Activated CD4-positive, CD25-positive, alpha-beta regulatory T cell treated with anti-CD3 and anti-CD28 coated beads, Interleukin-2, amount 50 U/mL, for 16 hours (primary cell): ENCODE measurements at places on chromosomes 16 and 17.

DNA sequence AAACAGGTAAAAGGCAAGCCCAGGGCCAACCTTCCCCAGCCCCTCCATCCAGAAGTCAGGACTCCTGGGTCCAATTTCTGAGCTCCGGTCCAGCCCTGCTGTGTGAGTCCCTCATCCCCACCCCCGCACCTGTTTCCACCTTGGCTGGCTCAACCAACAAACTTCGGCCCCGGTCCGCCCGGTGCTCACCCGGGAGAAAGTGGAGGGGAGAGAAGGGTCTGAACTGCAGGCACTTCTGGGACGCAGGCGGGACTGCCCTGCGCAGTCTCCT is 541 bp downstream of the RHBDF2 start:
- DNase-seq = no peak

DNA sequence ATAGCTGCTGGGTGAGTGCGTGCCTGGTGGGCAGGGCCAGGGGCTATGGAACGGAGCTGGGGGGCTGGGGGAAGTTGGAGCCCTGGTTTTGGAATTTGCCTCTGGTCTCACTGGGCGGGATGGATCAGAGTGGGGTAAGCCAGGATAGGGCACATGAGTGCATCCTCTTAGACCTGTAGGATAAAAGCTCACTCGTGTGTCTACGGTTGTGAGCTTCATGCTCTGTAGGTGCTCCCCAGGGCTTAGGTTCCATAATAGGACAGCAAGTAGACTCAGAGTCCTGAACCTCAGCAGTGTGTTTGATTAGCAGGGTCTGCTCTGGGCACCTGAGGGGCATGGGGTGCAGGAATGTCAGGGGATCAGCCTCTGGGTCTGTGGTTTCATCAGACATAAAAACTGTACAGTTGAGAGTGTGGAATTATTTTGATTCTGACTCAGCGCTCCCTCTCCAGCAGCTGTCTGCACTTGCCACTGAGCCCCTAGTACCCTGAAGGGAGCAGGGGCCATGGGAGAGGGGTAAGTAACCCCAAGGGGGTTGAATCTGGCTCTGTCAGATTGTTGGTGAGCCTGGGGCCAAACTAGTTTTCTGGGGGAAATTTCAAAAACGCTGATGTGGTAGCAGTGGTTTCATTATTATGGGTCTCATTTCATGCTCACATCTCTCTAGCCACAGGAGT is 84.2 kb upstream of the LGALS9 start:
- DNase-seq = no peak

- DNase-seq = no peak
Measured at GRCh38 chr17:3639981-3640596, 3.5 kb downstream of the CTNS start.

DNA sequence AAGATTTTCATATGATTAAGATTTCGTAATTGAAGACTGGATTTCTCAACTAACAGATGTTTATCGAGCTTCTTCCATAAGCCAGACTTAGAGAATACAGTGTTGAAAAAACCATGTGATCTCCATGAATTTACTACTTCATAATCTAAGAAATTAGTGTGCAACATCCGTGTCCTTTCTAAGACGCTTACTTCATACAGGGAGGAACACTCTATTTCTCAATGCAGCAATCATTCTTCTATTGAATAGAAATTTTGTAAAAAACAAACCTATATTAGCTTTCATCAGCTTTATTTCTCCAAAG is 946.3 kb downstream of the KCNJ2 start:
- no peak for DNase-seq

GRCh38 chr17:82486231-82487094 is 27.9 kb downstream of the NARF start:
- DNase-seq = no peak

DNA sequence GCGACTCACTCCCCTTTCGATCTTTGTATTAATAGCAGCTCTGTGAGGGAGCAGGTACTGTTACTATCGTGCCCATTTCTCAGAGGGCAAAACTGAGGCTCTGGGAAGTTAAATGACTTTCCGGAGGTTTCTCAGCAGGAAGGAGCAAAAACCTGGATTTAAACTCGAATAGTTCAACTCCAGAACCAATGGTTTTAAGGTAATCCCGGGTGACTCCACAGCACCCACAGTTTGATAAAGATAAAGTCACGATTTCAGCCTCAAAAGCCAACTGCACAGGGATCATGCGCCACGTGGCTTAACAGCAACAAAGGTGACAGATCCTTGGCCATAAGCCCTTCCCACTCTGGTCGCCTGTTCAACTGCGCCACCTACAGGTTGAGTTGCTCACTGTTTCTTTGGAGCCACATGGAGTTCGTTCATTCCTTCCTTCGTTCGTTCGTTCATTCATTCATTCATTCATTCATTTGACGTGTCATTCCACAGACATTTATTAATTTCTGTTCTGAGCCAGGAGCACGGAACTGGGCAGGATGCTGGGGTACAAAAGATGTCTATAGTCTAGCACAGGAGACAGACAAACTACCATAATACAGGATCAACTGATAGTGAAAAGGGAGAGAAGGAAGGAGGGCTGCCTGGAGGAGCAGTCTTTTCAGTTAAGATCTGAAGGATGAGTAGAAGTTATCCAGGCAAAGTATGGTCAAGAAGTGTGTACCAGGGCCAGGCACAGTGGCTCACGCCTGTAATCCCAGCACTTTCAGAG is 134.8 kb downstream of the HS3ST2 start:
- no peak for DNase-seq

DNA sequence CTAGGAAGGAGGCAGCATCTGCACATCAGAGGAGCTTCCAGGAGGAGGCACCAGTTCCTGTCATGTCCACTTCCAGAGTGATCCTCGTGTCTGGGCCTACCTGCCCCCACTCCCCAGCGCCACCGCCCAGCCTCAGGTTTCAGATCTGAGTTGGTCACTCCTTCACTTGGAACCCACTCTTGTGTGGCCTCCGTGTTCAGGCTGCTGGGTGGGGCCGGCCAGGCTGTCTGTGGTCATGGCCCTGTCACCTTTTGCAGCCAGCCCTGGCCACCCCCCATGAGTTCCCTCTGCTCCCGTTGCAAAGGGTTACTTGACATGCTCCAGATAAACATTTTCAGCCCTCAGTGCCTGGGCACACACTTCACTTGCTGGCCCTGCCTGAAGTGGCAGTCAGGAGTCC is 26.6 kb upstream of the SPPL2C start:
- DNase-seq = no peak

- no peak for DNase-seq
Measured at GRCh38 chr16:10752843-10753523, 9.3 kb downstream of the NUBP1 start.

- DNase-seq = peak; percentile 54
Measured at GRCh38 chr17:80260069-80260535, 550 bp upstream of the RNF213 start.

DNA sequence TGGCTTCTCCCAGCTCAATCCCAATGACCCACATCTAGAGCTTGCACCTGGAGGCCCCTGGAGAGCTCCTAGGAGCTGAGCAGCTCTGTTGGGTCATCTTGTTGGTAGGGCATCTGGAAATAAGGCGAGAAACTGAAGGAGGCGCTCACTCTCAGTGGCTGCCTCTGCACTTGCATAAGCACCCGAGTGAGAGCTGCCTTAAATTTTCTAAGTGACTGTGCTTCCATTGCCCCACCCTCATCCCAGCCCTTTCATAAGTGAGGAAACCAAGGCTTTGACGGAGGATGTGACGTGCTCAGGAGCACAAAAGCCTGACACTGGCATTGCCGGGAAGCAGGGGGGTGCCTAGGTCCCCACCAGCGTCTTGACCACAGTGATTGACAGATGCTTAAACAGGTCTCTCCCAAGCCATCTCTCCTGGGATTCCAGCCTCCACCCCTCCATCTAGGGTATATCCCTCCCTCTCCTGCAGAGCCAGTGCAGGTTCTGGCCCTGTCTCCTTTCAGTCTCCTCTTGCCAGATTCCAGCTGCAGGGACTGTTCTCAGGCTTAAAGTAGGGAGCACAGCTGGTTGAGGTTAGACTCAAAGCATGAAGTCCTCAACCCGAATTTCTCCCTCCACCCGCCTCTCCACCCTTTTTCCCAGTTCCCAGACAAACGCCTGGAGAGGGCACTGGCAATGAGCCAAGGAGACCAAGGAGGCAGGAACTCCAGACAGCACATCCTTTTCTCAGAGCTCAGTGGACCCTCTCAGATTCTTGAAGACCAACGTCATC is 113.7 kb downstream of the IRX5 start:
- DNase-seq = no peak

DNA sequence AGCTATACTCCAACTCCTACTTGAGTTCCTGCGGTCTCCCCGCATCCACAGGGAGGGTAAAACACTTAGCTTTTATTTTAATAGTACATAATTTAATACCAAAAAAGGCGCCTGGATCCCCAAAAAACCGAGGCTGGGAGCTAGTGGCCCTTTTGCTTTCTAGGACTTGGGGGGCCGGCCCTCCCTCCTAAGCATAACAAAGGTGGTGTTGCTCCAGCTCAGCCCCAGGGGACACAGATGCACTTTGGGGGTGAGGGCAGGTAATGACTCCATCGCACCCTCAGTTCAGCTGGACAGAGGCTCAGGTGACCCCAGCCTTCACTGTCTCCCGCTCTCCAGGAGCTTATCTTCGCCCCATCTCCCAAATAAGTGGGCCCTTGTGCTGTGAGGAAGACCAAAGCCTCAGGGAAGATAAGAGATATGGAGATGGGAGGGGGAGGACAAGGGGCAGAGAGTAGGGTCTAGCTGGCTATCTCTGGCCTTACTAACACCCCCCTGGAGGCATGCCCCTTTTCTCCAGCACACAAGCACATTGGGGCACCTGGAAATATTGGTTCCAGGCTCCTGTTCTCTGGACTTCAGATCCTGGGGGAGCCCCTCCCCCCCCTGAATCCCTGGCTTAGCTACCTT is 2.8 kb upstream of the NHERF1 start:
- no peak for DNase-seq

DNA sequence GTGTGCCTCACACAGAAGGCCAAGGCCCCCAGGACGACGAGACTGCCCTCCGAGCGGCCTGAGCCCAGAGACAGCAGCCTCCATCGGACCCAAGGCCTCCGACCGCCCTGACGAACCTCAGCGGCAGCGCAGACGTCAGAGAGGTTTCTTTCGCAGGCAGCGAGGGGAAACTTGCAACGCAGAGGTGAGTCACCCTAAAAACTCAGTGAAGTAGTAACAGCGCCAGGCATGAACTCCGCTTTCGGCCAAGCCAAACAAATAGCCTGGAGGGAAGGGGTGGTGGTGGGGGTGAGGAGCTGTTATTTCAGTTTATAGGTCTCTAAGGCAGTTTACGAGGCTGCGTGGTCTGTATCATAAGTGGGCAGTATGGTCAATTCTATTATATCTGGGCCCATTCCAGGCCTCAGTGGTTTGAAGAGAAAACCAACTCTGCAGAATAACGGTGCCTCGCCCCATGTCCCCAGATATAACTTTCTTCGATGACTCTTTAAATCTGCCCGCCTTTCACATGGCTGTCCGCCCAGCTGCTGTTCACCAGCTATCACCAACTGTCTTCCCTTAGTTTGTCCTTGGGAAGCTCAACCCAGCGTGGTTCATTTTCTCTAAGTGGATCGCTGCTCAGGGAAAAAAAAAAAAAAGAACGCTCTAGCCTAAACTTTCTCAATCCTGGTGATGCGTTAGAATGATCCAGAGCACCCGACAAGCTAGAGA is 43.5 kb upstream of the FOXF1 start:
- no peak for DNase-seq

GRCh38 chr16:67445913-67446907 is 15.3 kb downstream of the HSD11B2 start:
- no peak for DNase-seq

- DNase-seq = no peak
Measured at GRCh38 chr17:33171931-33172330, 121.2 kb downstream of the ASIC2 start.

DNA sequence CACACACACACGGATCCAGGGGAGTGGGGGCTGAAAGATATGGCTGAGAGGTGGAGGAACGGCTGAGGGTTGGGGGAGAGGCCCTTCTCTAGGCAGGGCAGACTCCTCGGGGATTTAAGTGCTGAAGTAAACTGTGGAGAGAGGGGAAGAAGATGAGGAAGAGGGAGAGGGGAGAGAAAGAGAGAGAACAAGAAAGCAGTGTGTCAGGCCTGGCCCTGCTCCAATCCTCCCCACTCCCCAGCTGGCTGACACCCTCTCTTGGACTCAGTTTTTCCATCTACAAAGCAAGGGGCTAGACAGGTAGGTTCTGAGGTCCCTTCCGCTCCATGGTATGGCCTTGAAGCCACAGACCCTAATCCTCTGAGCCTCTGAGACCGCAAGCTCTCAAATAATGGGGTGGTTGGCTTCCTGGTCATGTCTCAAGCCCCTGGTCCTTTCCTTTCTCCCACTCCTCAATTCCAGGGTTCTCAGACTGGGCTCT is 2.0 kb downstream of the VAMP2 start:
- DNase-seq = no peak

GRCh38 chr17:39619786-39620101 is 7.0 kb upstream of the PPP1R1B start:
- DNase-seq = no peak

DNA sequence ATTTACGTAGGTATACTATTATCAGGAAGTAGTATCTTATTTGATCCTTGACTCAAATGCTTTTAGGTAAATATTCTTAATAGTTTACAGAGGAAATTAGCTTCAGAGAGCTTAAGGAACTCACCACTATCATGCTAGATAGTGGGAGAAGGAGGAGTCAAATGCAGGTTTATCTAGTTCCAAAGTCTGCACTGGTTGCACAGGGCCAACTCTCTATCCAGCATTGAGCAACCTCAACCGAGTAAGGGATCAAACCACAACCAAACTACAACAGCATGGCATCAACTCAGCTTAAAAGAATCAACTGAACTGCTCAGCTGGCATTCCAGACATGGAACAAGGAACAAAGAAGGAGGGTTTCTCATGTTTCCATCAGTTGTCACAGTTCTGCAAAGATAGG is 306.0 kb downstream of the MAF start:
- no peak for DNase-seq

DNA sequence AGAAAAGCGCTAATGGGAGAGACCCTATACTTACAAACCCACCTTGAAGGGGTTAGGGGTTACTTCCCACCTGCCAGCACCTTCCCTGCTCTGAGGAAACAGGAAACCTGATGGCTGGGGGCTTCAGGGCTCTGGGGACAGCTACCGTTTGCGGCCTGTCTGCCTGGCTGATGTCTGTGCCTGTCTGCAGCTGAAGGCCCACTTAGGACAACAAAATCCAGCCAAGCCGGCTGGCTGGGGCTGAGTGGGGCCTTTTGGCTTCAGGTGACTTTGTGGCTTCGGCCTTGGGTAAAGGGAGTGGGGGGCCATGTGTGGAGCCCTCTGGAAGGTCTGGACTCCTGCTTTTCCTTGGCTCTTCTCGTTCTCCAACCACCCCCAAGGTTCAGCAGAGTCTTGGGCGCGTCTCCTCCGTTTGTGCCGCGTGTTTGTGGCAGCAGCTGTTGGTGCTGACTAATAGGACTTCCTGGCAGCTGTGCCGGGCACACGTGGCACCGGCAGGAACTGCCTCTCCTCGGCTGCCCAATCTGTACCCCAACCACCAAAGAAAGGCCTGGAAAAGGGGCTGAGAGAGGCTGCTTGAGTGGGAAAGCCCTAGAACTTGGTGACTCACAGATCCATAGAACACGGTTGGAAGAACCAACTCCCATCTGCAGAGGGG is 186.7 kb downstream of the MSI2 start:
- DNase-seq = peak; percentile 30

- no peak for DNase-seq
Measured at GRCh38 chr17:56471696-56472095, 121.8 kb upstream of the NOG start.

GRCh38 chr17:74408262-74408661 is 23.6 kb upstream of the GPRC5C start:
- DNase-seq = no peak

GRCh38 chr17:36142235-36142634 is 34.2 kb downstream of the TBC1D3B start:
- no peak for DNase-seq

- no peak for DNase-seq
Measured at GRCh38 chr16:88353691-88354090, 29.1 kb upstream of the ZNF469 start.
